ENCODE measurements at places on chromosomes 7 and 10.

GRCh38 chr7:149087376-149087775, 3.1 kb downstream of the ZNF786 start:
- no peak for DNase-seq

- no peak for DNase-seq
These were observed 3.7 kb downstream of the GALNT17 start for GRCh38 chr7:71135663-71136062.

DNA sequence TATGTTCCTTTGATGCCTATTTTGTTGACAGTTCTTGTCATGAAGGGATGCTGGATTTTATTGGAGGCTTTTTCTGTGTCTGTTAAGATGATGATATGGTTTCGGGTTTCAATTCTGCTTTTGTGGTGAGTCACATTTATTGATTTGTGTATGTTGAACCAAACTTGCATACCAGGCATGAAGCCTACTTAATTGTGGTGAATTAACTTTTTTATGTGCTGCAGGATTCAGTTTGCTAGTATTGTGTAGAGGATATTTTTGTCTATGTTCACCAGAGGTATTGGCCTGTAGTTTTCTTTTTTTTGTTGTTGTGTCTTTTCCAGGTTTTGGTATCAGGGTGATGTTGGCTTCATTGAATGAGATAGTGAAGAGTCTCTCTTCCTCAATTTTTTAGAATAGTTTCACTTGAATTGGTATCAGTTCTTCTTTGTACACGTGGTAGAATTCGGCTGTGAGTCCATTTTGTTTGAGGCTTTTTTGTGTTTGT, 345.9 kb downstream of the KIF20B start:
- no peak for DNase-seq

DNA sequence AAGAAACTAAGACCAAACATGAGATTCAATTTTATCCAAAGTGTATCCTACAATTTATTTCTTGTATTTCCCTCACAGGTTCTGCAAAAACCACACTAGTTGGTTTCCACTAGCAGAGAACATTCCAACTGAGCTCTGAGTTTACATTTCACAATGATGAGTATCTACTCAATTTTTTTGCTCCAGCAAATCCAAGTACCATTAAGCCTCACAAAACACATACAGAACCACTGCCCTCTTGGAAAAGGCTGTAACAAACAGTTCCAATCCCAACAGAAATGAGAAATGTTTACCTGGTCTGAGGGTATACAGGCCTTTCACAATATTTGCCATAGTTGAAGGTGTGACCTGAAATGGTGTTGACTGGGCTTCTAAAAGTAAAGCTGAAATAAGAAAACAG, 59.9 kb downstream of the CACUL1 start:
- no peak for DNase-seq

All from glomerular endothelial cell (primary cell).